ENCODE measurements at places on chromosomes 3 and 15. TPM values are rescaled to one million over a fixed set of nuclear protein-coding genes. Genes with fewer than 3 reads are reported as not detected.

GRCh38 chr3:188207941-188208515 lies 54.1 kb downstream of the LPP start:
- no peak for DNase-seq
- H3K4me3 ChIP-seq = no peak overlapping the region
- no peaks in the 10 kb centered on the region for H3K36me3 ChIP-seq
- H3K27ac ChIP-seq = peak overlapping the region; percentile 87

DNA sequence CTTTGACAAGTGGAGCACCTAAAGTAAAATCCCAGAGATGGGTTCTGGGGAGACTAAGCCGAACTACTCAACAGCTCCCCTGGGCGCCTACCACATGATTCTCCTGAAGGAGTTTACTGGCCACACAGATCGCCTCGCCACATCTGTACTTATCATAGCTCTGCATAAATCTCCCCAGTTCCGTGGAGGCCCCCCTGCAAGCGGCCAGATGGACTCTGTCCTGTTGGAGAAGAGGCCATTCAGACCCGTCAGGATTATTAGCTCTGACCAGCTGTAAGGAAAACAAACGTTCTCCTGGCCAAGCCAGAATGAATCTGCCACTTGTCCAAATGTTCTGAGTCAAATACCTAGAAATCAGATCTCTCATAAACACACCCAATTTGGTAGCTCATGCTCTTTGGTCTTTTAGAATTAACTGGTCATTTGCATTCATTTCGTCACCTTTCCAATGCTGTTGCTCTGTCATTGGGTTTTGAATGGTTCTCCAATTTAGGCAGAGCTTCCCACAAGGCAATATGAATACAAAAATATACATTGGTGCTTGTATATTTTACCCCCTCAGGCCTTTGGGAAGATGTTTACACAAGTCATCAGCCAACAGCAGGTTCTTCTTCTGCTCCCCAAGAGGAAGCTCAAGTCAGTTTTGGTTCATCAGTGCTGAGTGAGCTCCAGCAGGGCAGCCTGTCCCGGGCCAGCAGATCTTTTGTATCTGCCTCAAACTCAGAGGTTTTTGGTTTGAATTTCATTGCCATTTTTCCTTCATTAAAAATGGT lies 124.5 kb downstream of the THSD4 start:
- H3K27ac ChIP-seq = no peak overlapping the region
- no peaks in the 10 kb centered on the region for H3K36me3 ChIP-seq
- DNase-seq = no peak
- no peak overlapping the region for H3K4me3 ChIP-seq
- H3K27me3 ChIP-seq = no peaks in the 10 kb centered on the region
- H3K4me1 ChIP-seq = no peaks in the 10 kb centered on the region

DNA sequence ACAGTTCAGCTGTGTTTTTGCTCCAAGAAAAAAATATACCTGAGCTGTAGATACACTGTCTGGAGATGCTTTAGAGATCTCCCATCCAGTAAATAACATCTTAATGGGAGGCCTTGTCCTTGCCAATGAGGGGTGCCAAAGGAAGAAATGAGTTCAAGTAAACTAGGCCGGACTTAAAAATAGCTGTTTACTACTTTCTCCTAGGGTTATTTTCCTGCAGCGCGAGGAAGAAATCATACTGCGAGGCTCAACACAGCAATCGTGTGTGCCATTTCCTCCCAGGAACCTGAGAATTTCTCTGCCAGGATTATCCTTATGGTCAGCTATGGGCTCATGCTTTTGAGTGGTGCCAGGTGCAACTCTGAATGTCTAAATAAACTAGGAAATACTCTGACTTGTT lies 71.9 kb downstream of the CMTM8 start:
- no peaks in the 10 kb centered on the region for H3K36me3 ChIP-seq
- no peak overlapping the region for H3K27ac ChIP-seq
- DNase-seq = no peak
- H3K4me3 ChIP-seq = no peak overlapping the region
- H3K4me1 ChIP-seq = peaks cover 13% of the 10 kb centered on the region
- no peaks in the 10 kb centered on the region for H3K27me3 ChIP-seq

The KLHL18 gene
- 12.4 TPM for total RNA-seq

Data from esophagus squamous epithelium (tissue), 5 donors.